ENCODE measurements at places on chromosomes 5 and 9.

- no peak for DNase-seq
Observed at GRCh38 chr5:122863240-122863639, 17.8 kb downstream of the SNX24 start.

DNA sequence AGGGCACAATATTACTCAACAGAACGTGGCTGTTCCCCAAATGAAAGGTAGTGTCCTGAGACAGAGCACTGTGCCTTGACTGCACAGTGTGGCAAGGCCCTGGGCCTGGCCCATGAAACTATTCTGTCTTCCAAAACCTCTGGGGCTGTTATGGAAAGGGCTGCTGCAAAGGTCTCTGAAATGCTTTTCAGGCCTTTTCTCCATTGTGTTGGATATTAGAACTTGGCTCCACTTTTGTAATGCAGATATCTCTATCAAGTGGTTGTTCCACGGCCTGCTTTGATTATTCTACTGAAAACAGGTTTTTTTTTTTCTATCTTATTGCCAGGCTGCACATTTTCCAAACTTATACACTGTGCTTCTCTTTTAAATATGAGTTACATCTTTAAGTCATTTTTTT lies 777.5 kb upstream of the TYRP1 start:
- DNase-seq = no peak

DNA sequence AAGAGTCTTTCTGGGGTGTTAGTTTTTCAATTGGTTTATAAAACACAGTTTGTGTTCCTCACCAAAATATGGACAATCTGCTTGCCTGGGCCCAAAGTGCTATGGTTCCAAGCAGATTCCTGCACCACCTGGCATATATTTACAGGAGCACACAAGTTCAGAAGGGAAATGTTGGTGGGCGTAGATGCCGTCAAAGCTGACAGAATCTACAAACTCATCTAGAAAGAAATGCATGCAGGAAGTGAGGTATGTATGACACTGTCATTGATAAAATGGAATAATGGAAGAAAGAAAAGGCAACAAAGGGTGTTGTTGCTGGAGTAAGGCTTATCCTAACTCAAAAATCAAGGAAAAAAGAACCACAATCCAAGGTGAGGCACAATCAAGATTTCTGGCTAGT lies 225.8 kb downstream of the MLLT3 start:
- no peak for DNase-seq

DNA sequence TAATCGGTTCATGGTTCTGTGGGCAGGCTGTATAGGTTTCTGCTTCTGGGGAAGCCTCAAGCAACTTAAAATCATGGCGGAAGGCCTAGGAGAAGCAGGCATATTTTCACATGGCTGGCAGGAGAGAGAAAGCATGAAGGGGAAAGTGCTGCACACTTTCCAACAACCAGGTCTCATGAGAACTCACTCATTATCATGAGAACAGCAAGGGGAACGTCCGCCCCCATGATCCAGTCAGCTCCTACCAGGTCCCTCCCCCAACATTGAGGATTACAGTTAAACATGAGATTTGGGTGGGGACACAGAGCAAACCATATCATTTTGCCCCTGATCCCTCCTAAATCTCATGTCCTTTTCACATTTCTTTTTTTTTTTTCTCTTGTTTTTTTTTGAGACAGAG lies 82.1 kb downstream of the EHMT1 start:
- DNase-seq = no peak

DNA sequence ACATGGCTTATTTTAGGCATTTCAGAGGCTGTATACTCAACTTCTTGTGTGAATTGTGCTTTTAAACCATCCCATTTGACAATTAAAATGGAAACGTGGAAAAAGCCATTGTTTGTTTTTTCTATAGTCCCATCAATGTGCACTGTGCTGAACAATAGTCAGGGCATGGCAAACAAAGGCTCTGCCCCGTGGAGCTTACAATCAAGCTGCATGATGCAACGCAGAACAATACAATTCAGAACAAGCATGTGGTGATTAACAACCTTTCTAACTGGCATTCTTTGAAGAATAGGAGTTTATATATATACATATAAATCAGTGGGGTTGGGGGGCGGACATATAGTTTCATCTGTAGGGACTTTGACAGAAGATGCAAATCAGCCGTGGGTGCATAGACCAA lies 2125.4 kb upstream of the WWC1 start:
- DNase-seq = no peak

DNA sequence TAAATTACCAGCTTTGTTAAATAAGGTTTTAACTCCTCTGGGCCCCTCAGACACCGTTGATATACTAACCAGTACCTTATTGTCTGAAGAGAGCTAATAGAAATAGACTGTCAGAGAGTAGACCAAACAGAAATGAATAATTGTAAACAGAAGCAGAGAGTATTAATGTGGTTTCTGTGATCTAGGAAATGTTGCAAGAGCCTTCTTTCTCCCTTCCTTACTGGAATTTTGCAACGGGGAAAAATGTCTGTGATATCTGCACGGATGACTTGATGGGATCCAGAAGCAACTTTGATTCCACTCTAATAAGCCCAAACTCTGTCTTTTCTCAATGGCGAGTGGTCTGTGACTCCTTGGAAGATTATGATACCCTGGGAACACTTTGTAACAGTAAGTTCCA lies 5.1 kb downstream of the TYRP1 start:
- DNase-seq = no peak

- DNase-seq = no peak
Observed at GRCh38 chr5:109100971-109101370, 308.8 kb downstream of the PJA2 start.

DNA sequence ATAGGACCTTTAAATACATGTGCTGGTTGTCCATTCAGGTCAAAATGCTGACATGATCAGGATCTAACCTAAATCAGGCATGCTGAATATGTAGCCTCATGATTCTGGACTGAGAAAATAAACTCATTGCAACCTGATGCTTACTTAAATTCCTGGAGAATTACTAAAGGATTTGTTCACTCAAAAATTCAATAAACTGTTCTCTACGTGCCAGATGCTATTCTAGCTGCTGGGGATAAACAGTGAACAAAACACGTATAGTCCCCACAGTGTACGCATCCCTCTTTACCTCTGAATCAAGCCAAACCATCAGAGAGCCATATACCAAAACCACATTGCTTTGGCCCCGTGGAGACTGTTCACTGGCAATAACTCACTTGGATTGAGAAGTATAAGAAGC lies 6.1 kb downstream of the SCAI start:
- DNase-seq = no peak

GRCh38 chr5:6510973-6511372 lies 62.3 kb downstream of the UBE2QL1 start:
- DNase-seq = no peak

- no peak for DNase-seq
Observed at GRCh38 chr9:15086778-15087324, 176.6 kb upstream of the FREM1 start.

DNA sequence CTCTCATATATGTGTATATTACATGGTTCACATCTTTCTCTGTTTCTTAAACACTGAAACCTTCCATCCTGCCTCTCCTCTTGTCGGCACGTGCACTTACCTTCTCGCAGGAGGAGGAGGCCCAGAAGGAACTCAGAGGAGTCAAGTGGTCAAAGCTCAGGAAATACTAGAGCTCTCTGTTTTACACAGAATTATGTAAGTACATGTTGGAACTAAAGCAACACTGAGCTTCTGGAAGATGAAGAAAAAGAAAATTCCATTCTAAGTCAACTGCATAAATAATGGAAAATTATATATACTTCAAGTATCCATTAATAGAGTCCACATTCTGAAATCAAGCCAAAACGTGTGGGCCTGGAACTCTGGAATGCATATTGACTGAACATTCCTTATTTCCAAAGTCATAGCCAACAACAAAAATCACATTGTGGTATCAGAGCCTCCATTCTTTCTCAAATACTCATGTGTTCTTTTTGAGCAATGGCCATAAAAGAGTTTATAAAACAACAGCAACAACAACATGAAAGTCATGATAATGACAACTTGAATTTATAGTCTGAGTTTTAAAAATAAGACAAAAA lies 121.5 kb upstream of the RAI14 start:
- DNase-seq = no peak

DNA sequence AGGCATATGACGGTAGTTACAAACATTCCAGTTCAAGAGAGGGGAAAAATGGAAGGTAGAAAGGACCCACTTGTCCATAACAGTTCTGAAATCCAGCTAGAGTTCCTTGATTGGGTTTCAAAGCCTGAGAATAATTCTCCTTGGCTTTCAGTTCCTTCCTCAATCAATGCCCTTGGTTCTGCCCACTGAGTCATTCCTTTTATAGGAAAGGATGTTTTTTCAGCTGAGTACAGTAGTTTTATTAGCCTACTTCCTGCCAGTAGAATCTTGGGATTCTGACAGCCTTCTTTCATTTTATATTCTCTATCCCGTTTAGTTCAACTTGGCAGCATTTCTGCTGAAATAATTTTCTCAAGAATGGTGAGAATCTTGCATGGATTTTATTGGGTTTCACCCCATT lies 386.9 kb upstream of the SMC2 start:
- no peak for DNase-seq

- no peak for DNase-seq
Observed at GRCh38 chr9:91843623-91844148, 106.3 kb downstream of the ROR2 start.

DNA sequence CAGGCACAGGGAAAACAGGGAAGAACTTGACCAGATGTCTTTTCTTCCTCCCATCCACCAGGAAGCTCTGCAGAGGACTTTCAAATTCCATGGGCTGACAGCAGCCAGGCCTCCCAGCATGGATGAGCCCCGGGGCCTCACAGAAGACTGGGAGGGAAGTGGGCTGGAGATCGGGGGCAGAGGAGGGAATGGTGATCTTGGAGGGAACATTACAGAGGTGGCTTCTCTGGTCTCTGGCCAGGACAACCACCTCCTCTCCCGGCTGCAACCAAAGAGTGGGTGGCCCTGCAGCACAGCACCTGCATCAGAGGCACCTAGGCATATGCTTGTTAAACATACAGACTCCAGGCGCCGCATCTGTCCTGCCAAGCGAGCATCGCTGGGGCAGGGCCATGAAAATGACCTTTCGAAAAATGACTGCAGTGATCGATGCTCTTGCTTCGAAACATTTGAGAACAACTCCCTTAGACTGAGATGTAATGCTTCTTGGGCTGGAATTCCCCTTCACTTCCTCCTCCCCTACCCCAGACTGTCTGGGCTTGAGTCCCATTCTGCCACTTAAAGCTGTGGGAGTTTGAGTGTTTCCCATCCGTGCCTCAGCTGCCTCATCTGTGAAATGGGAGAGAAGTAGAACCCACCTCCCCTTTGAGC lies 68.7 kb upstream of the UNC5A start:
- DNase-seq = no peak

GRCh38 chr5:132608107-132608506 lies 49.9 kb upstream of the IL13 start:
- no peak for DNase-seq

DNA sequence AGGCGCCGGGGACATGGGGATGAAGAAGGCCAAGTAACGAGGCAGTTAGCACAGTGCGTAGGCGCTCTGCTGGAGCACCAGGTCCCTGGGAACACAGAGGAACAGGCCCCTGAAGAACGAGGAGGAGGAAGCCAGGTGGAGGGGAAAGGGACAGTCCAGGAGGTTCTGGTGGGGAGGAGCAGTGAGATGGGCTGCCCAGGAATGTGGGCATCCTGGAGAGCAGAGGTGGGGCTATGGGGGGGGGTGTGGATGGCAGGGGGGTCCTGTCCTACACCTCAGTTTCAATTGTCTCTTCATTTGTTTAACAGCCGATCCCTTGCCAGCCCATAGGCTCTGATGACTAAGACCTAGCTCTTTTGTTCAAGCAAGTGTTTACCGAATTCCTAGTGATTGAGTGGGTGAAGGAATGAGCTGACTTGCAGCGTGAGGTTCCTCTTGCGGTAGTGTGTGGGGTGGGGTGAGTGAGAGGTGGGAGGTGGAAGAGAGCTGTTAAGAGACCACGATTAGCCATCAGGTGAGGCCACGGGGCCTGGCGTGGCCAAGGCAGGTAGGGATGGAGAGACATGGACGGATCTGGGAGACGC lies 8.4 kb upstream of the PHYHD1 start:
- no peak for DNase-seq

- no peak for DNase-seq
Observed at GRCh38 chr9:124251605-124252378, 6.0 kb upstream of the NEK6 start.

DNA sequence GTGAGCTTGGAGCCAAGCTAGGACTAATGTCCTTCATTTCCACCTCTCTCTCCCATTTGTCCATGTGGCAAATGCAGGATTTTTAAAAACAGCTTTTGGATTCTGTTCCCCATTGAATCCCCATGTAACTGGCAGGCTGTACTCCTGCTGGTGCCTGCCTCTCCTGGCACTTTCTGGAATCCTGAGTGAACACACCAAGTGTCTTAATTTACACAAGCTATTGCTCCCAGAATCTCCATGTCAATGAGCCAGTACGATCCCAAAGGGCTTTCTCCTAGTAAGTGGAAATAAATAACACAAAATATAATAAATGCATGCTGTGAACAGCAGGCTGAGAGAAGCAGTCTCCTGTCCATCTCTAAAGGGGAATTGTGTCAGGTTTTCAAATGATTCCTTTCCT lies 88.4 kb upstream of the WWC1 start:
- no peak for DNase-seq

- peak; percentile 4 for DNase-seq
Observed at GRCh38 chr5:10863763-10864383, 102.8 kb upstream of the DAP start.

GRCh38 chr9:124412228-124412575 lies 3.0 kb downstream of the PSMB7 start:
- no peak for DNase-seq

DNA sequence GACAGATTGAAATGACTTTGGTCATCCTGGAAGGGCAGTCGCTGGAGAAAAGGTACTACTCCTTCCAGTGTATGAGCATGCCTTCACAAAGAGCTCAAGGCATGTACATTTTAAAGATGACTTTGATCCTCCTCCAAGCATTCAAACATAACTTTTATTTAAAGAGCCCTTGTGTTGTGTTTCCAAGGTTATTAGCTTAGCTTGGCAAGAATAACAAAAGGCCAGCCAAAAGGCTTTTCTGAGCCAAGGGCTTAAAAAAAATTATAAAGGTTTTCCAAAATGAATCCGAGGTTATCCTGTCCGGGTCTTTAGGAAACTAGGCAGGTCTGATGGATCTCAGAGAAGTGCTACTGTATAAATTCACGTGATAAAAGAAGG lies 71.0 kb upstream of the PLPP6 start:
- no peak for DNase-seq

GRCh38 chr5:113421693-113422092 lies 13.1 kb downstream of the TSSK1B start:
- DNase-seq = no peak

DNA sequence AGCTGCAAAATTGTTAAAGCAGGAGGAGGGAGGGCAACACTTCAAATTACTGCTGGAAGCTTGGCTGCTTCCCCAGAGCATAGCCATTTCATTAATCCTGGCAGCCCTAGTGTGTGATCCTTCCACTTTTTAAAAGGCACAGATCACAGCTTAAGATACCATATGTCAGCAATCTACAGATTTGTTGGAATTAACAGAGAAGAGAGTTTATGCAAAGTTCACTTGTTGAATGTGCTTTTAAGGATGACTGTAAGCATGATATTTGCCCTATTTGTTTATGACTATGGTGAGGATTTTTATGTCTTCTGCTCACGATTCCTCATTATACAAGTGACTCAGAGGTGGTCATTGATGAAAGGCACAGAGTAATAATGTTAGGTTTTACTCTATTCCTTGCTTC lies 156.0 kb upstream of the CDKN2B start:
- no peak for DNase-seq

GRCh38 chr9:129140397-129141065 lies 29.3 kb downstream of the PTPA start:
- no peak for DNase-seq

- no peak for DNase-seq
Observed at GRCh38 chr9:134515026-134515821, 126.4 kb upstream of the COL5A1 start.
